Gastroesophageal sphincter (tissue), 4 donors: ENCODE measurements at places on chromosomes 13 and 19.
A peak's percentile ranks its signal among the peaks of the same experiment; 100 is the strongest.

DNA sequence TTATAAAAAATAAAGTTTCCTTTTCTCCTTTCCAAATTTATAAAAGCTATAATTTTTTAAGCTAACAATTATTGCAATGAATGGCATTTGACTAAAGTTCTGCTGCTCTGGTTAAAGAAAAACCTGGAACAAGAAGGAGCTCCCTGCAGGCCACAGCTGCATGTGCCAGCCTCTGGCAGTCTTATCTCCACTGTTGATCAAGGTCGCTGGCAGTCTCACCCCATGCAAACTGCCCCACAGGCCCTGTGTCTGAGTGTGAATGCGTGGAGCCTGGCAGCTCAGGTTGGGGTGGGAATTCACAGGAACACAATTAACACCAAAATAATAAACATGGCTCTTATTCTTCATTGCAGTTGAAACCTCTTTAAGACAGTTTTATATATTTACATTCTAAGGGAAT, 30.2 kb upstream of the FREM2 start:
- no peaks in the 10 kb centered on the region for H3K4me1 ChIP-seq
- no peaks in the 10 kb centered on the region for H3K27me3 ChIP-seq
- no peak overlapping the region for H3K4me3 ChIP-seq
- H3K27ac ChIP-seq: no peak overlapping the region
- ATAC-seq: no peak
- no peaks in the 10 kb centered on the region for H3K36me3 ChIP-seq

DNA sequence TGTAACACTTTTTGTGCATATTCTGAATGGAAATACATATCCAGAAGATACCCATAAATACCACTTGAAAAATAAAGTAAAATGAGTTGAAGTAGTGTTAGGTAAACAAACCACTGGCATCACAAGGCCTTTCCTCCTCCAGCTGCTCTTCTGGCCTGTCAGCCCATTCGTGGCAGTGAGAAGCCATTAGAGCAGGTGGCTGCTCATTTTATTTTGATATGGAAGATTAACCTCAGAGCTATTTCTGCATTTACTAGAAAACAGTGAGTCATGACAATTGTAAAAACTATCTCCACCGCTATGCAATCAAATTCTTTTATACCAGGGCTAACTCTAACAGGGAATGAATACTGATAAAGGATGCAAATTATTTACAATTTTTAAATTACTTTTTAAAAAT, 2898.1 kb downstream of the PCDH9 start:
- H3K4me3 ChIP-seq: no peak overlapping the region
- H3K27me3 ChIP-seq: no peaks in the 10 kb centered on the region
- H3K27ac ChIP-seq: no peak overlapping the region
- no peaks in the 10 kb centered on the region for H3K4me1 ChIP-seq

GRCh38 chr19:48740164-48740972, at the start of gene RASIP1:
TSS of gene RASIP1 (minus strand) at chr19:48740610. CDS start at chr19:48740282, 328 bp downstream.
- ATAC-seq: peak; percentile 23
- peak within 1 kb of the TSS; percentile 62 for H3K4me3 ChIP-seq
- no peaks in the 10 kb centered on the region for H3K4me1 ChIP-seq
- H3K27me3 ChIP-seq: peaks cover 6% of the 10 kb centered on the region
- peak within 1 kb of the TSS; percentile 49 for H3K27ac ChIP-seq
- H3K36me3 ChIP-seq: no peaks in the 10 kb centered on the region

GRCh38 chr19:5165697-5166019, 175.0 kb downstream of the PTPRS start:
- H3K4me3 ChIP-seq: no peak overlapping the region
- H3K4me1 ChIP-seq: no peaks in the 10 kb centered on the region
- ATAC-seq: no peak
- no peaks in the 10 kb centered on the region for H3K27me3 ChIP-seq
- H3K36me3 ChIP-seq: no peaks in the 10 kb centered on the region

GRCh38 chr13:34623331-34623730, 318.7 kb upstream of the NBEA start:
- no peaks in the 10 kb centered on the region for H3K27me3 ChIP-seq
- no peak for ATAC-seq
- H3K4me1 ChIP-seq: no peaks in the 10 kb centered on the region

DNA sequence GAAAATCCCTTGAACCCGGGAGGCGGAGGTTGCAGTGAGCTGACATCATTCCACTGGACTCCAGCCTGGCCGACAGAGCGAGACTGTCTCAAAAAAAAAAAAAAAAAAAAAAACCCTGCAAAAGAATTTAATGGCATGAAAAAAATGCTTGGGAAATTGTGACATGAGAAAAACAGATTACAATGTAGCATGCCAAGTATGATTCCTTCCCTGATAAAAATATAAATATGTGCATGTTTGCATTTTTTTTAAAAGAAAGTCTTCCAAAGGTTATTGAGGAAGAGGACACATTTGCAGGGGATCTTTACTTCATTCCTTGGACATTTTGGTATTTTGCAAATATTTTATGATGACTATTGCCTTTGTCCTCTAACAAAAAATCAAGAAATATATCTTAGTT, 14.5 kb upstream of the ZBTB32 start:
- H3K36me3 ChIP-seq: no peaks in the 10 kb centered on the region
- no peaks in the 10 kb centered on the region for H3K4me1 ChIP-seq
- H3K27ac ChIP-seq: no peak overlapping the region
- no peak for ATAC-seq
- H3K27me3 ChIP-seq: peaks cover 10% of the 10 kb centered on the region

DNA sequence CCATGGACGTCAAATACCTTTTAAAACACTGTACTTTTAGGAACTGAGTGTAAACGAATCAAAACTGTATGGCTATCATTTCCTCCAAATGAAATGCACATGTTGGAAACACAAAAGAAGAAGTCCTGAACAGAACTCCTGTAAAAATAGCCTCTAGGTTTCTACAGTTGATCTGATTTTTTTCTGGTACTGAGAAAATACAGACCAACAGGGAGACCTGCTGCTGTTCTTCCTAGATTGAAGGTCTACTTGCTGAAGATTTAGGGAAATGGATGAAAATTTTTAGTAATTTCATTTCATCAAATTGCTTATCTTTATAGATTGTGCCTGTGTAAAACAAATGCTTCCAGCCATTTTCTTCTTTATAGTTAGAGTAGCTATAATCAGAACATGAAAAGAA, 520.4 kb downstream of the SLITRK6 start:
- H3K36me3 ChIP-seq: no peaks in the 10 kb centered on the region
- no peak overlapping the region for H3K4me3 ChIP-seq
- no peaks in the 10 kb centered on the region for H3K4me1 ChIP-seq

DNA sequence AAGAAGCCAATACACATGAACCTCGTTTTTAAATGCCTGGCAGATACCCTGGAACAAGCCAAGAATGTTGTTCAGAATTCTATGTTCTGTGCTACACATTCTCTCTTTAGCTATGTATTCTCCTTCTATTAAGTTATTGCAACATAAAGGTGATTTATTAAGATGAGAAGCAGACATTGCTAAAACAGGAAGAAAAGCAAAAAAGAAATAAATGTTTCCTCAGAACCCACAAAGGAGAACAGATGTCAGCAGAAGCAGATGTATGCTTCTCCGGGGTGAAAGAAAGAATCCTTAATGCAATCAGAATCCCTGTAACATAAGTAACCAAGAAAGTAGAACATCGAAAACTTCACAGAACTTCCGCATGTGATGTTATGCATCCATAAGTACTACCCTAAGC, 302.9 kb downstream of the DCT start:
- no peak for ATAC-seq
- no peaks in the 10 kb centered on the region for H3K27me3 ChIP-seq
- no peak overlapping the region for H3K27ac ChIP-seq
- H3K4me1 ChIP-seq: no peaks in the 10 kb centered on the region

- ATAC-seq: peak; percentile 60
- no peaks in the 10 kb centered on the region for H3K36me3 ChIP-seq
- H3K27ac ChIP-seq: peak overlapping the region; percentile 87
- H3K4me3 ChIP-seq: no peak overlapping the region
- no peaks in the 10 kb centered on the region for H3K4me1 ChIP-seq
These were observed 17.9 kb upstream of the GAS6 start for GRCh38 chr13:113881614-113882266.

- no peak overlapping the region for H3K4me3 ChIP-seq
- no peaks in the 10 kb centered on the region for H3K4me1 ChIP-seq
- ATAC-seq: no peak
- H3K27ac ChIP-seq: no peak overlapping the region
- H3K36me3 ChIP-seq: no peaks in the 10 kb centered on the region
These were observed 703.8 kb downstream of the DIAPH3 start for GRCh38 chr13:59459972-59460371.

- no peaks in the 10 kb centered on the region for H3K4me1 ChIP-seq
- no peak overlapping the region for H3K4me3 ChIP-seq
- H3K36me3 ChIP-seq: no peaks in the 10 kb centered on the region
- no peak for ATAC-seq
- H3K27ac ChIP-seq: no peak overlapping the region
These were observed 82.9 kb downstream of the SLITRK5 start for GRCh38 chr13:87754097-87754496.

GRCh38 chr13:20721454-20722357, 18.2 kb downstream of the IL17D start:
- no peaks in the 10 kb centered on the region for H3K36me3 ChIP-seq
- ATAC-seq: no peak
- peak overlapping the region; percentile 53 for H3K4me3 ChIP-seq
- no peak overlapping the region for H3K27ac ChIP-seq

GRCh38 chr19:6988257-6988656, 33.0 kb downstream of the MBD3L2B start:
- peaks cover 15% of the 10 kb centered on the region for H3K27me3 ChIP-seq
- no peak for ATAC-seq
- H3K36me3 ChIP-seq: no peaks in the 10 kb centered on the region
- no peak overlapping the region for H3K4me3 ChIP-seq

DNA sequence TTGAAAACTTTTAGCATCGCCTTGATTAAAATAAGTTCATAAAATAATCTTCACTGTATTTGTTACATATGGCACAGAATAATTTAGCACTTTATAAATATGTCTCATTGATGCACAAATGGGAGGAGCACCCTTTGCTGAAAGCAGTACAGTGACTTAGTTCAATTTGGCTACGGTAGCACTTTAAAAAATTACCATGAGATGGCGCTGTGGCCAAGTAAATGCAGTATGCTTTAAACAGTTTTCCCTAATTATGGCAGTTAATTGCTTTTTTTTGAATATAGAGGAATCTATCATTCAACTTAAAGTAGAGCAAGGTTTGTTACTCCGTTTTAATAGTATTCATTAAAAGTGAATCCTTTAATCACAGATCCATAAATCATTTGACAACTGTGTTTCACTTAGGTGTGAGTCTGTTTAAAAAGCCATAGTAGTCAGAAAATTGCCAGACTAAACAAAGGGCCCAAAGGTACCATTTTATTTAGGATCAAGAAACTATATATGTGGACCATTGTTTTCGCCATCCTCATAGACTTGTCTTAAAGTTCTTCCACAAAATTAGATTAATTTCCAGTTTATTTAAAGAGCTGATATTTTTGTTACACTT, 34.7 kb upstream of the ESD start:
- H3K27me3 ChIP-seq: no peaks in the 10 kb centered on the region
- H3K4me1 ChIP-seq: no peaks in the 10 kb centered on the region
- no peak overlapping the region for H3K27ac ChIP-seq
- no peaks in the 10 kb centered on the region for H3K36me3 ChIP-seq
- H3K4me3 ChIP-seq: no peak overlapping the region
- peak; percentile 41 for ATAC-seq

DNA sequence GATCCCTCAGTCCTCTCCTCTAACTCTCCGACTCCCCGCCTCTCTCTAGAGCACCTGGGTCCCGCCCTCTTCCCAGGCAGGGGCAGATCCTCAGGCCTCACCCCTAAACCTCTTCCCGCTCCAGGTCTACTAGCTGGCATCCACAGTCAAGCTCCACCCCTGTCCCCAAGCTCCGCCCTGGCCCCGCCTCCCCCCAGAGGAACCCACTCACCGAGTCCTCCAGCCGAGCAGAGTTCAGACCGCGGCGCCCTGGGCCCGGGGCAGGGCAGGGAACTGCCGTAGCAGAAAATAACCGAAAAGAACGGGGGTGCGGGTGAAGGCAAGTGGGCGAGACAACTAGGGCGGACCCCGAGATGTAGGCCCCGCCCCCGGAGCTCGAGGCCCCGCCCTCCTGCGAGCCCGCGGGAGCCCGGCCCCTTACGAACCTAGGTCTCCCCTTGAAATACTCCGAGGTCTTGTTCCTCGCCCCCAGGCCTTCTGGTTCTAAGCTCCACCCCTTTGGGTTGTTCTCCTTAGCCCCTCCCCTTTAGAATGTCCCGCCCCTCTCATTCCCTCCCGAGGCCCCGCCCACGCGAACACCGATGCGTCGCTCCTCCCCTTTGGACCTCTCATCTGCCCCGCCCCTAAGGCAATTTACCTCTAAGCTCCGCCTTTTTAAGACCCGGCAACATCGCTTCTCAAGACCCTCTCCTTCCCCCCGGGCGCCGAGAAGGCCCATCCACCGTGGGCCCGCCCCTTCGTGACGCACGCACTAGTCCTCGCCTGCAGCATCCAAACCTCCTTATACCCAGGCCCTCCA, at the start of gene GGN:
GGN (minus strand) TSS at position 485 of the 799 bp plus-strand sequence. CDS start 773 bp downstream, outside the sequence.
- H3K27ac ChIP-seq: peak within 1 kb of the TSS; percentile 77
- peak within 1 kb of the TSS; percentile 59 for H3K4me3 ChIP-seq
- H3K36me3 ChIP-seq: no peaks in the 10 kb centered on the region
- peaks cover 56% of the 10 kb centered on the region for H3K27me3 ChIP-seq
- ATAC-seq: peak; percentile 81

DNA sequence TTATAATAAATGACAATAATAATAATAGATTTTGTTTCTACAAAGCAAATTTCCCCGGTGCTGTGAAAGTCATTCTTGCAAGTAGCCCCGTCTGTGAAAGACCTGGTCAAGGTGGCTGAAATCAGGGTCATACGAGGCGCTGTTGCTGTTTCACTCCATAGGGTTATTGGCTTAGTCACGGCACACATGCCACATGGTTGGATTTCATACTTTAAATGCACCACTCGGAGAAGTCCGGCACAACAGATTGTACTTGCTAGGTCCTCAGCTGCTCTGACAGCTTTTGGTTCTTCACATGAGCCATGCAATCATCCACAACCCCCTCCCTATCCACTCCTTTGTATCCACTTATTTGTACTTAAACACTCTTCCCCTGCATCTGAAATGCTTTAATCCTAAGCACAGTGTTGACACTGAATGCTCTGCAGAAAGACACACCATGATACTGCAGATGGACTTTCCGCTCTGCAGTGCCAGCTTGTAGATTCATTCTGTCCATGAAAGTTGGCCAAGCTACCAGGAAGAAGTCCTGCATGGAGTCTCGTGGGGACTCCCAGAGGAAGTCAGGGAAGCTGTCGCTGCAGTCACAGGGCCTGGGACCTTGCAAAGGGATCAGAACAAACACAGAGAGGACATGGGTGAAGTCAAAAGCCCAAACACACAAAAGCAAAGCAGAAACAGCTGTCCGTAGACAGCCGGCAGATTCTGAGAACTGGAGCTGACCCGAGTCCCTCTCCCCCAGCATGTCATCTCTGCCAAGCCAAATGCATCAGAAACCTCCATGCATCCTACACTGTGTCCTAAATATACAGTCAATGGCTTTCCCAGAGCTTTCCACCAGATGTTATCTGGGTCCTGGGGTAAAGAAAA, 124.6 kb downstream of the COL4A2 start:
- peak overlapping the region; percentile 69 for H3K27ac ChIP-seq
- no peak for ATAC-seq
- peaks cover 3% of the 10 kb centered on the region for H3K36me3 ChIP-seq
- H3K27me3 ChIP-seq: no peaks in the 10 kb centered on the region
- no peak overlapping the region for H3K4me3 ChIP-seq
